CMK (cell line): ENCODE measurements at places on chromosomes 11 and 22.

DNA sequence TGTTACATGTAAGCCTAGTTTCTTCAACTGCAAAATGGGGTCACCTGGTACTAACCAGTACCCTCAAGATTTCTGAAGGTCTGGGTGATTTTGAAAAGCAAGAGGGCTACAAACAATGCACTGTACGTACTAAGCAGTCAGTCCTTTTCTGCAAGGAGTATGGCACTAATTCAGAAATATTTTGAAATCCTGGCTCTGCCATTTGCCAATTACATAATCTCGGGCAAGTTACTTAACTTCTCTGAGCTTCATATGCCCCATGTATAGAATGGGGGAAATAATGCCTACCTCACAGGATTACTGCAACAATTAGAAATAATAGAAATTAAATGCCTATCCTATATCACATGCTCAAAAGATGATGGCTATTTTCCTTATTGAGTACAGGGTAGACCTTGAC is 60.7 kb upstream of the CCDC89 start:
- no peak for DNase-seq

GRCh38 chr11:111541254-111542061 is 938 bp downstream of the LAYN start:
- DNase-seq, result no peak

DNA sequence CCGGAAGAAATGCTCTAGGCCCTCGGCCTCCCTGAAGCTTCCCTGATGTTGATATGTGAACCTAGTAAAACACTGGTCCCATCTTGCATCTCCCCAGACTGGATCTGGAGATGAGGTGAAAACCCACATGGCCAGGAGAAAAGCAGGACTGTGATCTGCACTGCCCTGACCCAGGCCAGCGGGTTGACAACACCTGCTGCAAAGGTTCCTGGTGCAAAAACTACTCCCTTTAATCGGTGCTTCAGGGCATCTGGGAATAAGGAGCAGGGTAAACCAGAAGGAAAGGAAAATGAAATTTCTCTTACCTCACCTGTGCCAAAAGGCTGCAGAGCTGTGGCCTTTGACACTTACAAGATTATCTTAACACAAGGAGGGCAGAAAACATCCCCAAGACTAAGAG is 30.6 kb downstream of the PACSIN2 start:
- DNase-seq, result no peak

GRCh38 chr11:12215181-12215593 is 104.8 kb downstream of the MICAL2 start:
- no peak for DNase-seq

GRCh38 chr22:50337262-50338041 is 5.7 kb upstream of the PPP6R2 start:
- no peak for DNase-seq

- DNase-seq, result no peak
Observed at GRCh38 chr22:45088576-45088975, 75.1 kb upstream of the NUP50 start.

DNA sequence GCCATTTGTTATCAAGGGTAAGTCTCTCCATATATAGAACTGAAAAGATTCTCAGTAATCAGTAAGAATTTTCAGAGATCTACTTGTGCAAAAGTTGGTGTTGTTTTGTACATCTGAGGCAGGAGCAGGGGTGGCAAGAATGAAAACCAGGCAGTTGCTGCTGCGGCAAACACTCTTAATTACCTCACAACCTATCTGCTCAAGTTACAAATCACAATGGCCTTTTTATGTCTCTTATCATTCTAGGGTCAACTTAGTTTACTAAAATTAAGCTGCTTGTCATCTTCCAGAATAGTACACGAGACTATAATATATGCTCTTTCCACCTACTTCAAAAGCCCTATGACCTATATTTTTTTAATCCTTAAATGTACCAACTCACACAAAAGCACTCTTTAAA is 14.3 kb upstream of the FSHB start:
- no peak for DNase-seq

GRCh38 chr11:18455686-18456372 is at the start of gene LDHAL6A:
LDHAL6A (plus strand) TSS chr11:18455856; CDS start chr11:18456681, 825 bp downstream.
- DNase-seq, result no peak

GRCh38 chr11:41119484-41119883 is 340.0 kb downstream of the LRRC4C start:
- DNase-seq, result no peak

DNA sequence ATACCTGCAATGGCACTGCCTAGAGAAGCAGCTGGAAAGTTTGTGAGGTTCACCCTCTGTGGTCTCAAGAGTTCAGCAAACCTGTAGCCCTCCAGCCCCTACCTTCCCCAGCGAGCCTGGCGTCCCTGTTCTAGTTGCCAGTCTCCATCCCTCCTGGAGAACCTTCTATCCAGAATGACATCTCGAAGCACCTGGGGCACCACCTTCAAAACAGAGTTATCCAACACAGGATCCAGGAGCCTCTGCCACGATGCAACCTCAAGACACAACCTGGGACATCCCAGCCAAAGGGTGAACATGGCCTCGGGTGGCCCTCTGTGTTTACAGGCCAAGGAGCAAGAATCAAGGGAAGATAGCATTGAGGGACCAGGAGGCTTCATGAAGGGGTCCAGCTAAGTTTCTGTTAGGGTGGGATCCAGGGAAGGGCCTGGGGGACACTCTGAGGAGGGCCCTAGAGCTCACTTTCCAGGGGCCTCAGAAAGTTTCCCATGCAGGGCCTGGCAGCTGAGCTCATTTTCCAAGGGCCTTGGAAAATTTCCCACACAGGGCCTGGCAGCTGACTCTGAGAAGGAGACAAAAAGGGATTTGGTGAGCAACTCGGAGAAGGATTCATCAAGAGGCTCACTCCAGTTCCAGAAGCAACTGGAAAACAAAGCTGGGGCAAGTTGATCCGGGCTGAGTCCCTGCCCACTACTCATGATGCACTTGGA is 36.9 kb upstream of the SYT13 start:
- DNase-seq, result no peak

- no peak for DNase-seq
Observed at GRCh38 chr22:27224485-27225374, 567.3 kb downstream of the MIAT start.

GRCh38 chr22:17245341-17245740 is 26.1 kb upstream of the ADA2 start:
- DNase-seq, result no peak

DNA sequence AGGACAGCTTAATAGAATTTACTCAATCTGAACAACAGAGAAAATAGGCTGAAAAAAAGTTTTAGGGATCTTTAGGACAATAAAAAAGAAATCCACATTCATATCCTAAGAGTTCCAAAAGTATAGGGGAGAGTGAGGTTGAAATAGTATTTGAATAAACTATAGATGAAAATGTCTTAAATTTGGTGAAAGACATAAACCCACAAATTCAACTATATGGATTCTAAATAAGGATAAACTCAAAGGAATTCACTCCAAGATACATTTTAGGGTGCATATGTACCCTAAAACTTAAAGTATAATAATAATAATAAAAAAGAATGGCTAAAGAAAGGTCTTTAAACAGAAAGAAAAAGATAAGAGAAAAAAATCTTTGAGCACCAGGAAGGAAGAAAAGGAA is 203.1 kb downstream of the GUCY1A2 start:
- DNase-seq, result no peak

GRCh38 chr22:37638391-37639069 is 939 bp upstream of the SH3BP1 start:
- DNase-seq, result no peak

DNA sequence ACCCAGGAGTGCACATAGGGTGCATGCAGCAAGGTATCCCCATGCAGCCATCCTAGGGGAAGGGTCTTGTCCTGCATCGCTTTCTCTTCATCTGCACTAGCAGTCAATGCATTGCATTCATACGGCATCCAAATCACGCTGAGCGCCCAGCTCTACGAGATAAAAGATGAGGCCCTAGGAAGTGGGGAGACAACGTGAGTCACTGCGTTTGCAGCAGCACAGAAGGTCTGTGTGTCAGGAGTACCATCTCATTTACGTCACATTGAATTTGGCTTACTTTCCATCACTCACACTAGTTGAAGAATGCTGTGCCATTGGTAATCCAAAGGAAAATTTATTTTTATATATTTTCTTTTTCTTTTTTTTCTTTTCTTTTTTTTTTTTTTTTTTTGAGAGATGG is 2.5 kb upstream of the ST14 start:
- no peak for DNase-seq

- DNase-seq, result no peak
Observed at GRCh38 chr11:92130421-92130831, 94.2 kb upstream of the FAT3 start.

- DNase-seq, result no peak
Observed at GRCh38 chr11:60950933-60951605, 907 bp downstream of the SLC15A3 start.

- DNase-seq, result no peak
Observed at GRCh38 chr11:63915961-63916836, 765 bp downstream of the RCOR2 start.

- no peak for DNase-seq
Observed at GRCh38 chr11:102592634-102593581, 32.2 kb downstream of the MMP20 start.

DNA sequence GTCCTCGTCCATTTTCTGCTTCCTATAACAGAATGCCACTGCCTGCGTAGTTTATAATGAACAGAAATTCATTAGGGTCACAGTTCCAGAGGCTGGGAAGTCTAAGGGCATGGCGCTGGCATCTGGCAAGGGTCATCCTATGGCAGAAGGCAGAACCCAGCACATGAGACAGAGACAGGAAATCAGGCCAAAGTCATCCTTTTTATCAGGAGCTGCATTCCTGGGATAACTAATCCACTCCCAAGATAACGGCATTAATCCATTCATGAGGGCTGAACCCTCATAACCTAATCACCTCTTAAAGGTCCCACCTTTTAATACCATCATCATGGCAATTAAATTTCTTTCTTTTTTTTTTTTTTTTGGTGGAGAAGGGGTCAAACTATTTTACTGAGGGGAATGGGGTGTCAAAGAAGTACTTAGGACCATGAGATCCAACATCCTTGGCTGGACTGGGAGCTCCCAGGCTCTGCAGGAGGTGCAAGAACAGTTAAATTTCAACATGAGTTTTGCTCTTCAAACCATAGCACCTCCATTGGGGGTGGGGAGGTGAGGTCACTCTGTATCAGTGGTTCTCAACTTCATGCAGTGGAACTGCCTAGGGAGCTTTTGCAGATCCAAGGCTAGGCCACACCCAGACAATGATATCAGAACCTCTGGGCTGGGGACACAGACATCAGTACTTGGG is 4.4 kb downstream of the TMEM109 start:
- no peak for DNase-seq

- DNase-seq, result peak; percentile 27
Observed at GRCh38 chr22:36510966-36511881, 4.4 kb upstream of the FOXRED2 start.

GRCh38 chr22:22687638-22688500 is 43.5 kb downstream of the GGTLC2 start:
- DNase-seq, result no peak

DNA sequence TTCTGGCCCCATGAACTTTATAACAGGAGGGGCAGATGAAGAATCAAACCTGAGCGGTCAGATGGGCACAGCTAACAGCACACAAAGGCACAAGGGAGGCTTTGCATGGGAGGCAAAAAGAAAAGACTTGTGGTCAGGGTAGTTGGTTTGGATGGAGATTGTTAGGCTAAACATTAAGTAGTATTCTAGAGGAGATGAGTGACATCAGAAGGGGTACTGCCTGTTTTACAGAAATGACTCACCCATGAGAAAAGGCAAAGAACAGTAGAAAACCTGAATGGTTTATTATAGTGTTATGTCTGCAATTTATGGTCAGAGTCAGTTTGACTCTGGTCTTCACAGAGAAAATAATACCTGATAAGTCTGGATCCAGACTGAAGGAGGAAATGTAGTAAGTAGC is 129.8 kb upstream of the KIRREL3 start:
- no peak for DNase-seq

- DNase-seq, result no peak
Observed at GRCh38 chr11:84430661-84431060, 1144.5 kb upstream of the CCDC90B start.

DNA sequence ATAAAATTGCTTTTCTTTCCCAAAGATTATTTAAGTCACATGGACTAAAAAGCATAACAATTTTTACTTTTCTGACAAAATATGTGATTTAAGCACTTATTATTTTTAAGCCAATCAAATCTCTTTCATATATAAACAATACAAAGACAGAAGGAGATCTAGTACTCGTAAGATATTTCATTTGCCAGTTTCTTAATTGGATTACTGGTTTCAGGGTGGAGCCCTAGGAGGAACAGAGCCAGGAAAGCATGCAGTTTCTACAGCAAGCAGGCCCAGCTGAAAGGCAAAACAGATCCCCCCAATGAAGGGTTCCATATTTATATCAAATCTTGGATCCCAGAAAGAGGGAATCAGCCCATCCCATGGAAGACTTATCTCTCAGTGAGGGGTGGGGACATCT is 177.0 kb downstream of the KIF18A start:
- DNase-seq, result no peak

GRCh38 chr11:87870086-87870485 is 305.2 kb downstream of the RAB38 start:
- DNase-seq, result no peak

- no peak for DNase-seq
Observed at GRCh38 chr11:15793043-15793996, 563.0 kb downstream of the SOX6 start.

DNA sequence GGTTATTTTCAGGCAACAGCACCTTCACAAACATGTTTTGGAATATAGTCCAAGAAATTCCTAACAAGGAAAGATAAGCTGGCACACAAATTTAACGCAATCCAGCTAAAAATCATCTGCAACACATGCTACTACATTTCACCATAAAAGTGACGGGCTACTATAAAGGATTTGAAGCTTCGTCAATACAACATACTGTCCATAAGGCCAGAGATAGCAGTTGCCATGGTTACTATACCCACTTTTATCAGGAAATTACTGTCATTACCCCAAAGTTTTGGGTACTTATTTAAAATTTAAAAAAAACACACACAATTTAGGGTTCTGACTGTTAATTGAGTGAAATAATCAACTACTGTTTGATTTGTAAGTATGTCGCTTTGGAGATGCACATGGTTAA is 6.9 kb downstream of the PHF21A start:
- DNase-seq, result no peak

- DNase-seq, result no peak
Observed at GRCh38 chr22:44916281-44917231, 93.2 kb downstream of the PHF21B start.

DNA sequence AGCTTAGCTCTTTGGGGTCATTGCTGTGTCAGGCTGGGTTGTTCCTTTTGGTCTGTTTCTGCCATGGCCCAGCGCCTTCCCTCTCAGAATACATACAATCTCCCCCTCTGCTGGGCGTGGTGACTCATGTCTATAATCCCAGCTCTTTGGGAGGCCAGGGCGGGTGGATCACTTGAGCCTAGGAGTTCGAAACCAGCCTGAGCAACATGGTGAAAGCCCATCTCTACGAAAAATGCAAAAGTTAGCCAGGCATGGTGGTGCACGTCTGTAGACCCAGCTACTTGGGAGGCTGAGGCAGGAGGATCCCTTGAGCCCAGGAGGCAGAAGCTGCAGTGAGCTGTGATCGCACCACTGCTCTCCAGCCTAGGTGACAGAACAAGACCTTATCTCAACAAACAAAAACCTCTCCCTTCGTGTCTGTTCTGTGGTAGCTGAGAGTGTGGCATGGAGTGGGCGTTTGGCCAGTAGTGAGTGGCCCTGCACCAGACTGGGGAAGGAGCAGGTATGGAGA is 46.7 kb upstream of the RAB1B start:
- no peak for DNase-seq
